ENCODE measurements at places on chromosomes 5 and 9.

DNA sequence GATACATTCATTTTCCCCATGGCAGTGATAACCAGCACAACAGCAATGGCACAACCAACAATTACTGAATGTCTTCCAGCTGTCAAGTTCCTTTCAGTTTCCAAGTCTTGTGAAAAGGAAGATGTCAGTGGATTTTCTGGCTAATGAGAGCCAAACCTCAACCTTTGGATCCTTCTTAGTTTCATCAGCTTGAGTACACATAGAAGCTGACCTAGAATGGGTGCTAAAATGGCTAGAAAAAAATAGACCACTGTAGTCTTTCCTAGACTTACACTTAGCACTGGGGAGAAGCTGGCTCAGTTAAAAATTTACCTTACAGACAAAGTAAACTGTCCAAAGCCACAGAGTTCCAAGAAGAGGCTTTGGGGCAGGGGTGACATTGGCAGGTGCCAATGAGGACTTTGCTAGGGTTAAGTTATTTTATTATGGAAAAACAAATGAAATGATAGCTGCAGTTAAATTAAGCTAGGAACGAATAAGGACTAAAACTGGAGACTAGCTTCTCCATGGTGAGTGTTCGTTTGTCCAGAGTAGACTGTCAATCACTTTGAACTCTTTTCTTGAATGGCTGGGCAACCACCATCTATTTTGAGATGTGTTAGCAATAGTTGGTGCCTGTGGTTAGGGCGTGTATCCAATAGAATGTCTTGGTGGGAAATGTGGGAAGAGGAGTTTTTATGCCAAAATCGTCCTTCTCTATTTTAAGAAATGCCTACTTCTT, 25.9 kb upstream of the TXN start:
- no peak for DNase-seq

DNA sequence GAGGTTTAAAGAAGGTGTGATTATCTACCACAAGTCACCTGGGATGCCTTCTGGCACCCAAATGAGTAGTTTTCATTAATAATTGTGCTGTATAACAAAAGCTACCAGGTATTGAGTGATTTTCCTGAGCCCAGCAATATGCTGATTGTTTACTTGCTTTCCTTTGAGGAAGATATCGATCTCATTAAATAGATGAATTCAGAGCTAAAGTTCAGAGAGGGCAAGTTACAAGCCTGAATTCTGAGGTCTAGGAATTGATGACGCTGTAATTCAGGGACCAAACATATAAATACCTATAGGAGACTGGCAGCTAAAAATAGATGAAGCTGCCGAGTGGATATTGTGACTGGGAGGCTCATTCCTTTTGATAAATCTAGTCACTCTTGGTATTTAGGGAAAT, 1.1 kb downstream of the ERCC6L2 start:
- DNase-seq, result no peak

- peak; percentile 94 for DNase-seq
Observed at GRCh38 chr5:179559284-179560252, 9.2 kb downstream of the RUFY1 start.

DNA sequence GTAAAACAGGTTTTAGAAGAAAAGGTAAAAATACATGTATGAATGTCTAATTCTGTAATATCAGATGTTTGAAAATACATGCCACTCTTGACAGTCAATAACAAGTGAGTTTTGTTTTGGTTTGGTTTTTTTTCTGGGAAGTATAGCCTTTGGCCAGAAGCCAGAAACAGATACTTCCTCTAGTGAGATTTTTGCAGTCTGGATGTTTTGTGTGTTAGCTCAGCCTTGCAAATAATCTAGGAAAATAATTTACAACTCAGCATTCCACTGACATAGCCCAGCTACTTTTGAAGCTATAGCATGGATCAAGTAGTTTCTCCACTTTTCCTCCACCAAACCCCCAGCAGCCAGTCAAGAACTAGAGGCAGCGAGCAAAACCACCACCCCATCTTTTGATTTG, 56.7 kb downstream of the SLC1A1 start:
- DNase-seq, result no peak

- no peak for DNase-seq
Observed at GRCh38 chr5:82100303-82101077, 128.7 kb downstream of the ATG10 start.

DNA sequence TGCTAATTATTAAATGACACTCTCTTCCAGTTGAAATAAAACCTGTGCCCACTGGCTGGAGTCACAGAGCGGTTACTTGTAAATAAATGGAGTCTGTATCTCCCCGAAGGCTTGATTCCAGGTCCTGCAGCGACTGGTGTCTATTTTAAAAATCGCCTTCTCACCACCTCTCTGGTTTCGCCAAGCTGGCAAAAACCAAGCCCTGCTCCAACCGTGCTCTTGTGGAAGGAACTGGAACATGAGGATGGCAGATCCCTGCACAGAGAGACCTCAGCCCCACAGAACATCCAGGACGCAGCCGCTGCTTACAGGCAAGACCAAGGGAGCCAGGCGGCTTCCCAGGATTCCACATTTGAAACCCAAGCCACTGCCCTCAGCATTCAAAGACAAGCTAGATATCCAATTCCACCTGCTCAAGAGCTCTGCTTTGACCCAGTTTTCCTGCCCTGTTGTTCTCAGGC, 15.0 kb downstream of the SEMA4D start:
- DNase-seq, result peak; percentile 28

DNA sequence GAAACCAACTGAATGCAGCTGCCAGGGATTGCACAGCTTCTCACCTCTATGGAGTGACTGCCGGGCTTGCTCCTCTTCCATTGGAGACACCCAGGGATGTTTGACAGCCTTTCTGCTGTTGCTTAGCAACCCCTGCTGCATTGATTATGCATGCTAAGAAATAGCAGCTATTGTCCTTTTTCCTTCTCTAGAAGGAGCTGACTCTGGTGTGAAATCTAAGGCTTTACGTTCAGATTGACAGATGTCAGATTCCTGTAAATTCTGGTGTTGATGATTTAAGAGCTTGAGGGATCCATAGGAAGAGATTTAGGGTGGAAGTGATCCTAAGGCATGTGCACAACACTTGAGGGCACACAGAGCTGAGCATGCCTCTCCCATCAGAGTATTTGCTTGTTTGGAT, 267.7 kb downstream of the NTRK2 start:
- peak; percentile 30 for DNase-seq

DNA sequence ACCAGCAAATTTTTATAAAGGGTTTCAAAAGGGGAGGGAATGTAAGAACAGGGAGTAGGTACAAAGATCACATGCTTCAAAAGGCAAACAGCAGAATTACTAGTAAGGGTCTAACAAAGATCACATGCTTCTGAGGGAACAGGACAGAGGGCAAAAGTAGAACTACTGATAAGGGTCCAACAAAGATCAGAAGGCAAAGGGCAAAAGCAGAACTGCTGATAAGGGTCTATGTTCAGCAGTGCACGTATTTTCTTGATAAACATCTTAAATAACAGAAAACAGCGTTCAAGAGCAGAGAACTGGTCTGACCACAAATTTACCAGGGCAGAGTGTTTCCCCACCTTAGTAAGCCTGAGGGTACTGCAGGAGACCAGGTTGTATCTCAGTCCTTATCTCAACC, 469.5 kb upstream of the PIK3R1 start:
- no peak for DNase-seq

GRCh38 chr5:180213256-180213600, 4.2 kb upstream of the RASGEF1C start:
- DNase-seq, result no peak

DNA sequence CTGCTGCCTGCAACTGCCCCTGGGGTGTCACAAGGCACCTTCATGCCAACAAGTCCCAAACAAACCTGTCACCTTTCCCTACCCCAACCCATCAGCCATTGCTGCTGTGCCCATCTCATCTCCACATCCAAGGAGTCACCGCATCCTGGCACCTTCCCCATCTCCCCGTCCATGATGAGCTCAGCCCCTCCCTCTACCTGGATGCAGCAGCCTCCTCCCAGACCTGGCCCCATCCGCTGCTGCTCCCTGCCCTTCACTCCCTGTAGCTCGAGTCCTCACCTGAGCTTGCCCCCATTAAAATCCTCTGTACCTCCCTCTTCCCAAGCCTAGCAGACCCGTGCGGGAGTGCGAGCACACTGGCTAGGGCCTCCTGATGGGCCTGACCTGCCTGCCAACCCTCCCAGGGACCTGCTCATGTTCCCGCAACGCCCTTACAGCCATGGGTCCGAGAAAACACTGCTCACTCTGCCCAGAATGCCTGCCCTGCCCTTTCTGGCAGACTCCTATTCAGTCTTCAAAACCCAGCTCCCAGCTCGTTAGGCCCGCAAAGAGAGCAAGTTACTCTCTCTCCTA, 110.6 kb downstream of the ADAMTS2 start:
- no peak for DNase-seq

GRCh38 chr9:89442501-89442978, 55.4 kb downstream of the SEMA4D start:
- DNase-seq, result no peak

DNA sequence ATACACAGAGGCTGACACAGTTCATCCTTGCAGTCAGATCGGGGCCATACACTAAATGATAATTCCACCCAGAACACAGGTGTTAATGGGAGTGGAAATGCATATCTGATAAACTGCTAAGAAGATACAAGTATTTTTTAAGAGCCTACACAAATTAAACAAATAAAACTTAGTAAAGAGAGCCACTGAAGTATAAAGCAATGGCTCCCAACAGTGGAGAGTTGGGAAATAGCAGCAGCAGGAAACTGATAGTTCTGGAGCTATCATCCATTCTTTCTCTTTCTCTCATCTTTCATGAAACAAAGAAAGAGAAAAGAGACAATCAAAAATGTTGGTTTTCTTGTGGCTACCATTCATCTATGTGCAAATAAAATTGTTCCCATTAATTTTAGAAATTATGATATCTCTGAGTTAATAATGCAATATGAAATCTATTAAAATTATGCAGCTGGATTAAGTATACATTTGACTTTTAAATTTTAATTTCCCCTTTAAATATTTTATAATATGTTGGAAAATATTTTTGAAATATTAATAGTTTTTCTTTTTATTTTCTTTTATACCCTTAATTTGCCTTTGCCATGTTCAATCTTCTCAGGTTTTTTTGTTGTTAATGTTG, 120.8 kb downstream of the EMB start:
- no peak for DNase-seq

DNA sequence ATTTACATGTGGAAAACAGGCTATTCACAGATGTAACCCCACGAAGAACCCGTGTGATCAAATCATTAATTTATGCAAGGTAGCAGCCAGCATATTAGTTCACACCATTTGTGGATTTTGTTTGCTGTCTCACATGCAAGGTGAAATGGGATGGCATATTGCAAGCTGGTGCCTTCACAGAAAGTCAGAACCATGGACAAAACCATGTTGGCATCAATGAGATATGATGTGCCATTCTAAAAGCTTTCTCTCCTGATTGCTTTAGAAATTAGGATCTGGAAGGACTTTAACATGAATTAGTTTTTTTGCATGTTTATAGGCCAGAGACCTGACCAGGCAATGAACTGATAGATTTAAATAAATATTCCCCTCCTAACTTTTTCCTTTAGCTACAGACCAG, 129.3 kb downstream of the SEMA6A start:
- no peak for DNase-seq

DNA sequence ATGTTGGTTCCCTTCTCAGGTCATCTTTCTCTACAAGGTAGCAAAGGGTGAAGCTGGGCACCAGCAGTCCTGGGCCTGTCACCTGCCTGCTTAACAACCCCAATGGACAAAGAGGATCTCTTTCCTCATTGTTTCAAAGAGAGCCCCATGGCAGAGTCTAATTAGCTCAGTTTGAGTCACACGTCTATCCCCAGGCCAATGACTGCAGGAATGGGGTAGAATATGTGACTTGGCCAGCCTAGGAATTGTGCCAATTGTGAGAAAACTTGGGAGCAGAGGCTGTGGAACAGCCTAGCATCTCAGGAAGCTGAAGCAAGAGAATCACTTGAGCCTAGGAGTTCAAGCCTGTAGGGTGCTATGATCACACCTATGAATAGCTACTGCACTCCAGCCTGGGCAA, 3.6 kb upstream of the RAPGEF1 start:
- DNase-seq, result no peak

DNA sequence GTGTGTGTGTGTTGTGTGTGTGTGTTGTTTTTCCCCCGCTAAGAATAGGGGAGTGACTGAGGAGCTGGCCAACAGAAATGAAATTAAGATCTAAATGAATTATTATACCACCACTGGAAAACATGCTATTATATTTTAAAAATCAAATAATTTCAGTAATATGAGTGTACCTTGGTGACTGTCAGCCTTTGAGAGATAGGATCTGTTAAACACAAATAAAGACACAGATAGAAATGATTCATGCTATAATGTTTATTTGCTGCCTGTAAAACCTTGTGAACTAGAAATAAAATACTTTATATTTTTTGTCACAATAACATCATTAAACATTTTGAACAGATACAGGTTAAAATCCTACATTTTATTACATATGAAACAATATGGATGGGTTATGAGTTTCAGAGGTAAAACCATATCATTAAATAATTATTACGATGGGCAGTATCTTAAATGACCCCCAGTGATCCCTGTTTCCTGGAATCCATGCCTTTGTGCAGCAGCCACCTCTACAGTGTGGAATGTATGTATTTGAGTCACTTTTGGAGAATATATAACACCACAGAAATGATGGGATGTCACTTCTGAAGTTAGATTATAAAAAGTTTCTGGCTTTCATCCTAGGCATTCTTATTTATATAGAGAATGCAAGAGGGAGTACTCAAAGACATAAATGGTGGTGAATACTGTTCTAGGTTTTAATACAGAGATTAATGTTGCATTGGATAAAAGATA, 617.2 kb downstream of the CDH18 start:
- no peak for DNase-seq

DNA sequence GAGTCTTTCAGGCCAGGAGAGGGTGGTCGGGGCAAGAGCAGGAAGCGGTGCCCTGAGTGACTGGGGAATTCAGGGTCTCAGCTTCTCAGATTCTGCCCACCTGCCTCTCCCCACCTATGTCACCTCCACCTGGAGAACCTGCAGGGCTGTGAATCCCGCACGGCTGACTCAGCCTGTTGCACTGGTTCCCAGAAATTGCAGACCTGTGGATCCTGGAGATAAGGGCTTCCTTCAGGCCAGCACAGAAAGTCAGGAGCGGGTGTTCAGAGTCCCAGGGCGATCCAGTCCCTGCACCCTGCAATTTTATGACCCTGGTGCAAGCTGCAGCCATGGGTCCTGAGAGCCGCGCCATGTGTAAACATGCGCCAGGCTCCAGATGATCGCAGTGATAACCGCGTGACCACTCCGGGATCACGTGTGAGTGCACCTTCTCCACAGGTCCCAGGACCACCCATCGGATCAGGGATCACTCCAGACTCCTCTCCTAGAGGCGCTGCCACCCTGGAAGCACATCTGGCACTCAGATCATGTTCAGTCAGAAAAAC, 17.8 kb downstream of the IRX4 start:
- no peak for DNase-seq

DNA sequence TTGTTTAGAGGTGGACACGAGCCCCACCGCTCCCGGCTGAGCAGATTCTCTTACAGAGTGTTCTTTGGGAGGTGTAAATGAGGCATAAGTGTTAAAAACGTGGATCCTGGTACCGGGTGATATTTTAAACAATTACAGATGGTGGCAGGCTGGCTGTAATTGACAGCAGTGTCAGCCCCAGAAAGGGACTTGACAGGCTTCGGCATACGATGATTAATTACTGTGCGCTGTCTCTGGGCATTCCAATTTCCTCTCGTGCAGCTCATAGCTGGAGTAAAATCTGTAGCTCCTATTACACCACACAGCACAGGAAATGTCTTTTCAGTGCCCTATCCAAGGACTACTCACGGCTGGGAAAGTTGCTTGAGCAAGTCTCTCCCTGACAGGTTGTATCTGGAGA, 305.4 kb upstream of the IRX2 start:
- DNase-seq, result no peak
